ENCODE measurements at places on chromosomes 4 and X. TPM values are rescaled to one million over a fixed set of nuclear protein-coding genes. Genes with fewer than 3 reads are reported as not detected.

Gene DKK2
- total RNA-seq, result not detected

- no peak for DNase-seq
Measured at GRCh38 chr4:88731381-88731780, 33.8 kb upstream of the NAP1L5 start.

Gene SMIM10L2A
- total RNA-seq, result 0.18 TPM

Gene CAPN6
- not detected for total RNA-seq

DNA sequence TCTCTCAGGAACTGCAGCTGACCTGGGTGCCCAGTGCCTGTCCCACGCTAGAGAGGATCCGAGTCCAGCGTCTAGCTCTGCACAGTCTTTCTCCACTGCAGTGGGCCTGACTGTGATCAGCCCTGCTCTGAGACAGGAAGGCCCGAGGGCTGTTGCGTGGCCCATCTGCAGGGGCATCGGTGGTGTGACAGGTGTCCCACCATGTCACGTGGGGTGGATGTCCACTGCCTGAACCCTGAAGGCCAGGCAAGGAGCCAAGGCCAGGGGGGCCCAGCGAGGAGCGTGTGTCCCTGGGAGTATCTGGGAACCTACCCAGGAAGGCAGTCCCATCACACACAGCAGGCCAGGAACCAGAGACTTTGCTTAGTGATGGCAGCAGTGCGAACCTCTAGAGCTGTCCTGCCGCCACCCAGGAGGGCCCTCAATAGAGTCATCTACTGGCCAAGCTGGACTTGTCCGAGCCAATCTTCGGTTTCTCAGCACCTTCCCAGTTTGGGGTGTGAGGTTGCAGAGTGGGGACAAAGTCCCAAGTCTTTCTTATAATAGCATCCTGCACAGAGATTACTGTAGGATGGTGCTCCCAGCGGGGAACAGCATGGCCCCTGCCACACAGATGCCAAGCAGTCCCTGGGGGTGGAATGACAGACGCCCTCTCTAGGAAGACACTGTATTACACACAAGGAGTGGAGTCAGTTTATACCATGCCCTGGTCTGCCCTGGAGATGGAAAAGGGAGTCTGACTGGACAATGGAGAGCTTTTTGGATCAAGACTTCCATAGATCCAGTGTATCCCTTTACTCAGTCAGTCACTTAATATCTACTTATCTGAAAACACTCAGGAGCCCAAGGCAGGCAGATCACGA, 38.3 kb downstream of the DCTD start:
- DNase-seq, result no peak

DNA sequence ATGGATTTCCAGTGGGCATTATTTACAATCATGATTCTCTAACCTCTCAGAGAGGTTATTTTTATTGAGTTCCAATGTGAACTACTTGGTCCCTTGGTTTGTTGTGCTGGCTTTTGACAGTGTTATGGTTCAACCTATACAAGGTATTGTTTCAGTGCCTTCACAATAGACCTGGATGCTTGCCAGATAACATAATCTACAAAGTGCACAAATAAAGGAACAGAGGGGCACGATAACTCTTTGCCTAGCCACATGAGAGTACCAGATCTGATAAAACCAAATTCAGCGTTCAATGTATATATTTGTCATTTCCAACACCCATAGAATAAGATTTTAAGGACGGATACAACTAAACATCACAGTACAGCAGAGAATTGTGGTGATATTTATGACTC, 120.8 kb downstream of the RASL11B start:
- no peak for DNase-seq

DNA sequence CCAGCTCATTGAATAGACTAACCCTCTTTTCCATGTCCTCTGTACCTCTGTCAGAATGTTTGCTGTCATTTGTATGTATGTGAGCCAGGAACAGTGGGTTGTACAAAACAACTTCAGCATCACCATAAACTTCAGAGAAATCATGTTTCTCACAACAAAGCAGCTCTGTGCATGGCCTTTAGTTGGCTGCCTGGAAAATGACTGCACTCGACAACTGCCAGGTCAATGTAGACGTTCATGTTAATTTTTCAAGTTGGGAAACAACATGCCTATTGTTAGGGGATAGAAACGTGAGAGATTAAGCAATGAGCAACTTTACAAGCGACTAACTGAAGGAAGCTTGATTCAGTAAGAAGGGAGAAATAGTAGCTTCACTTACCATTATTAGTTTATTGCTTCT, 17.9 kb upstream of the CXCL11 start:
- DNase-seq, result no peak

Gene FUNDC1
- 16.2 TPM for total RNA-seq

Gene NEK1
- total RNA-seq, result 13.7 TPM

- no peak for DNase-seq
Measured at GRCh38 chr4:15295421-15296162, 132.2 kb upstream of the C1QTNF7 start.

- no peak for DNase-seq
Measured at GRCh38 chr4:45072981-45073380, 346.6 kb upstream of the GNPDA2 start.

GRCh38 chr4:53450773-53451172, 73.3 kb downstream of the FIP1L1 start:
- no peak for DNase-seq

GRCh38 chrX:21840193-21840545, 752 bp downstream of the MBTPS2 start:
- DNase-seq, result peak; percentile 17

DNA sequence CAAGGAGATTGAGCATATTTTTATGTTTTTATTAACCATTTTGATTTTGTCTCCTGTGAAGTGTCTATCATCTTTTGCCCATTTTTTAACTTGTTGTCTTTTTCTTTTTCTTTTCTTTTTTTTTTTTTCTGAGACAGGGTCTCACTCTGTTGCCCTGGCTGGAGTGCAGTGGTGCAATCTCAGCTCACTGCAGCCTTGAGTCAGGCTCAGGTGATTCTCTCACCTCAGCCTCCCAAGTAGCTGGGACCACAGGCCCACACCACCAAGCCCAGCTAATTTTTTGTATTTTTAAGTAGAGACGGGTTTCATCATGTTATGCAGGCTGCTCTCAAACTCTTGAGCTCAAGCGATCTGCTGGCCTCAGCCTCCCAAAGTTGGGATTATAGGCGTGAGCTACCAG, 4.6 kb upstream of the ADD1 start:
- no peak for DNase-seq

Gene LRP2BP
- 1.7 TPM for total RNA-seq

Gene SCRG1
- total RNA-seq, result not detected

Gene CT45A2
- total RNA-seq, result not detected

GRCh38 chrX:94908648-94909047, 1234.6 kb downstream of the FAM133A start:
- no peak for DNase-seq

GRCh38 chr4:38717604-38718003, 53.6 kb downstream of the KLF3 start:
- DNase-seq, result no peak

DNA sequence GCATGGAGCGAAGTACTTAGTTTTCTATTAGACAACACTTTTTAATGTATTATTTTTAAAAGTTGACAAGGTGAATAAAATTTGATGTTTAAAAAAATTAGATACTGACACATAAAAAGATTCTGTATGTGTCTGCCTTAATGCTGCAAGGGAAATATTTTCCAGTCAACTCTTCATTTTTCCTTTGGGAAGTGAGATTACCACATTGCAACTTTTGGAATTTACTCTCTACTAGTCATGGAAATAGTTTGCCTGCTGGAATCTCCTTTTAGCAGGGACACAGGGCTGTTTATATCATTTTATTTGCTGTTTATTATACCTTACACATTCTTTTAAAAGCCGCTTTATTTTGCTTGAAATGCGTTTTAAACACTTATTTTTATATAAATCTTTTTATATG, 135.1 kb downstream of the MID1 start:
- DNase-seq, result no peak

DNA sequence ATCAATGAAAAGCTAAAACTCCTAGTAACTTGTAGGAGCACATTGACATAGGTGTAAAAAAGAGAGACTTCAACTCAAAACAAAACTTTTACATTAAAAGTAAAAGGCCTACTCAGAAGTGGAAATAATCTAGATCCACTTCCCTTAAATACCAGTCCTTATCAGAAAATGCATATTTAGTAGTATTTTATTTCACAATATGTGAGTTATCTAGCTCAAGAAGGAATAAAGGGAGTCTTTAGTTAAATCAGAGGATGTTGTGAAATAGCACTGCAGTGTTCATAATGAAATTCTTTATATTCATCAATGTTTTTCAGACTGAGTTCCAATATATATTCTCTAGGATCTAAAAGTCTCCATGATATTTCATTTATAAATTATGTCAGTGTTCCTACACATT, 715.0 kb downstream of the GRID2 start:
- no peak for DNase-seq

DNA sequence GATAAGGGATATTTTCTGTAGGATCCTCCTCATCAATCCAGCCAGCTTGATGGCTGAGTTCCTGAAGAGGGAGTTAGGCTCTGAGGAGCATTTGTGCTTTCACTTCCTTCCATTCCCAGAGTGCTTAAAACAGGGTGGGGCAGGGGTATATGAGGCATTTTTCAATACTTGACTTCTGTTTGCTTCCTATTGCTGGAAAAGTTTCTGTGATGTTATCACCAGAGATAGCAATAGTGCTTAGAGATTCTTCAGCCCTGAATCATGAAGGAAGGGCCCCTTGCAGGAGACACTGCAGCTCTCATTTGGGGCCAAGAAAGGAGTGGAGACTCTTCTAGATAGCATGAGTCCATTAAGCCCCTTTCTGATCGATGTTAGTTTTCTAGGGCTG, 166.7 kb upstream of the RPS6KA3 start:
- no peak for DNase-seq

GRCh38 chrX:101460669-101461068, 24.6 kb upstream of the ARMCX4 start:
- no peak for DNase-seq

DNA sequence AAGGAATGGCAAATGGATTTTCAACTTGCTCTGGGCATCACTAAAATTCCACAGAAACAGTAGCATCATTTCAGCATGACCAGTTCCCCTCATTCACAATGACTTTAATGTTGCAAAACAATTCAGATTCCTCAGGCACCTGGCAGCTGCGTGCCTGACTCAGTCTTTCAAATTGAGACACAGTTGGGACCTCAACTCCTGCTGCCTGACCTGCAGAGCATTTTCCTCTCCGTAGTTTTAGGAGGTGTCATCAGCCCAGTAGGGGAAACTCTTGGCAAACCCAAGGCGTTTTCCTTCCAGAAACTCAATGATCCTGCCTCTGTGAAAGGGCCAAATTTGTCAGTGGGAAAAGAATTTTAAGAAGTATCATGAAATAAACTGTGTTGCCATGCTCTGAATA, 388.9 kb downstream of the SPRY1 start:
- DNase-seq, result no peak

Gene COX7B2
- total RNA-seq, result not detected

Gene CHIC1
- 4.8 TPM for total RNA-seq

DNA sequence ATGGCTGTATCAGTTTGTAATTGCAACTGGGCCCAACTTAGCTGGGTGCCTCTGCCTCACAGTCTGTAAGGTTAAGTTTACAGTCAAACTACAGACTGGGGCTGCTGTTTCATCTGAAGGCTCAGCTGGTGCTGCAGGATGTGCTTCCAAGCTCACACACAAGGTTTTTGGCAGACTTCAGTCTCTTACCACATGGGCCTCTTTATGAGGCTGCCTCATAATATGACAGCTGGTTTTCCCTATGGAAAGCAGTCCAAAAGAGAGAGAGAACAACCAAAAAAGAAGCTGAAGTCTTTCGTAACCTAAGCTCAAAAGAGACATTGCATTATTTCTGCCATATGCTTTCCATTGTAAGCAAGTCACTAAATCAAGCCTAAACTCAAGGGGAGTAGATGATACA, 271.7 kb downstream of the DCTD start:
- DNase-seq, result no peak

Gene KIT
- 0.08 TPM for total RNA-seq

DNA sequence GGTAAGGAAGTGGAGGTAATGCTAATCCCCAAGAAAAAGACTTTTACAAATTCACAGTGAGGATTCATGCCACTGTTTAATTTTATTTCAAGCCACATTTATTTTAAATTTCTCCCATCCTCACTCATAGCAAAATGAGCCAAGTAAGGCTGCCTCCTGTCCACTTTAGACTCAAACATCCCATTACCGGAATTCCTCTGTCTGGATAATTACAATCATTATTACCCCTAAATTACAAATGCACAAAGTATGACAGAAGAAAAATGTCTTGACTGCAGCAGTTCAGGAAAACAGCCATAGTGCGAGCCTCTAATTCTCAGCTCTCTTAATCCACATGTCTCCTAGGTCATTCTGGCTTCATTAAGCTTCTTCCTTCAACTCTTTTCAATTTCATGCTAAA, 57.0 kb downstream of the MAPK10 start:
- DNase-seq, result no peak

- DNase-seq, result no peak
Measured at GRCh38 chr4:184395971-184396391, 78.4 kb downstream of the IRF2 start.

All from activated naive CD4-positive, alpha-beta T cell treated with anti-CD3 and anti-CD28 coated beads, Interleukin-2, amount 50 U/mL, for 72 hours (primary cell).